ENCODE measurements at places on chromosomes 3 and 15. TPM values are rescaled to one million over a fixed set of nuclear protein-coding genes. Genes with fewer than 3 reads are reported as not detected.

DNA sequence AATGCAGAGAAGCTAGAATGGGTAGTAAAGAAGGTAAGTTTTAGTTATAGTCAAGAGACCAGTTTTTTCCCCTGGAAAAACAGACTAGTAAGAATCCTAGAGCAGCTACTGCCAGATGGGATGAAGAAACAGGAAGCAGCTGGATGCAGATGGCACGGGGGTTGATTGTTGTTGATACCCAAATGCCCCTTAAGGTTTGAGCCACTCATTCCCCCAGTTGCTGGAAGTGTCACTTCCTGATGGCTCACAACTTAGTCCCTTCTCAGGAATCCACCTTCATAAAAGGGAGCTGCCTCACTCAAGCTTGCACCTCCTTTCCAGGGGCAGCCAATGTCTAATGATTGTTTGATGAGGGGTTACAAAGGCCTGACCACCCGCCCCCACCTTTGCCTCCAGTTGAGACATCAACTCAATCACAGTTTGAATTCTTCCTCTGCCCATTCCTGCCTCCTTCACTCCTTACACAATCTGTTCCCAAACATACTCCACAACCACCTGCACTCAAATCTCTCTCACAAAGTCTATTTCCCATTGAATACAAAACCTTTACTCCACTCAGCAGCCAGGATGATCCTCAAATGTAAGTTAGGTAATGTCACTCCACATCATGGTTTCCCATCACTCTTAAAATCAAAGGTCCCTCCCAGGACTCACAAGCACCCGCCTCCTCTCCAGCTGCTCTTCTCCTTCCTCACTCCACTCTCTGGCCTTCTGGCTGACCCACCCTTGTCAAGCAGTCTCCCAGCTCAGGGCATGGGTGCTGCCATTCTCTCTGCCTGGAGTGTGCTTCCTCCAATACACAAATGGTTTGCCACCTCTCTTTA, 450.1 kb upstream of the THBS1 start:
- DNase-seq, result no peak

DNA sequence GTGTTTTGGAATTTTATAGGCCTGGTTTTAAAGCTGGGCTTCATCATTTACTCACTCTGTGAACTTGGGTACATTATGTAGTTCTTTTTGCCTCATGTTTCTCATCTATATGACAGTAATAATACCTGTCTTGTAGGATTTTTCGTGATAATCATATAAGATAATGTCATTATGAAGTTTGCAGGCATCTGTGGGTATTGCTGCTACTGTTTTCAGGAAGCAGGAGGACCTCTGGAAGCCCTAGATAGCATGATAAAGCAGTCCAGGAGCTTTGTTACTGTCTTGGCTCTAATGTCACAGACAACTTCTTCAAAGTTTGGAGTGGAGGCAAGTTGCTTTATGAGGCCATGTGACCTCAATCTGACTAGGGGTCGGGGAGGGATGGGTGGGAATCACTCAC, 145.0 kb upstream of the MEIS2 start:
- DNase-seq, result no peak

GRCh38 chr3:102531686-102532085, 96.9 kb downstream of the ZPLD1 start:
- DNase-seq, result no peak

DNA sequence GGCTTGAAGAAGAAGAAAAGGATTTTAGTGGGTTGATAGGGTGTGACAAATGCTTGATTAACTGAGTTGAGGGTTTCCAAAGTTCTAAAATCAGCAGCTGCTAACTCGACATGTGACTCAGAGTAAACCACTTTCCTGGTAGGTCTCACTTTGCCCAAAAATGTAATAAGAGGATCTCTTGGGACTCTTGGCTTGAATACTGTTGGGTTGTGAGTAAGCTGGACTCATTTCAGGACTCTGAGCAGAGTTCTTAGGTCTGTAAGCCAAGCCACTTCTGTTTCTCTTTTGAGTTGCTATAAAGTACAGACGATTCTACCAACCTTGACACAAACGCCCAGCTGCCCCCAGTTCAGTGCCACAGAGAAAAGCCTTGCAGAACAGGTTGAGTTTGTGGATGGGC, 241.1 kb downstream of the ZNF621 start:
- no peak for DNase-seq

DNA sequence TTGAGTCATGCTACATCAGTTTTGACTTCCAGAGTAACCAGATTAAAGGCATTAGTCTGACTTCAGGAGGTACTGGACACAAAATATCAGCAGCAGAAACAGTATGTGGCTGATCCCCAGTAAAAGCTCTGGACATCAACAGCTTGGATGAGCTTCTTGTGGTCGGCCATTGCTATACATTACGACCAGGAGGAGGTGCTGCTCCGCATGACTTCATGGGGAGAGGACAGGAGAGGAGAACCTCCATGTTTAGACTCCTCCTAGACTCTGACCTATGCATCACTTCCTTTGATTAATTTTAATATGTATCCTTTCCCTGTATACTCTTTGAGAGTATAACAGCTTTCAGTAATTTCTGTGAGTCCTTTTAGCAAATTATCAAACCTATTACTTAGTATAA, 285.6 kb upstream of the ARHGEF26 start:
- no peak for DNase-seq

DNA sequence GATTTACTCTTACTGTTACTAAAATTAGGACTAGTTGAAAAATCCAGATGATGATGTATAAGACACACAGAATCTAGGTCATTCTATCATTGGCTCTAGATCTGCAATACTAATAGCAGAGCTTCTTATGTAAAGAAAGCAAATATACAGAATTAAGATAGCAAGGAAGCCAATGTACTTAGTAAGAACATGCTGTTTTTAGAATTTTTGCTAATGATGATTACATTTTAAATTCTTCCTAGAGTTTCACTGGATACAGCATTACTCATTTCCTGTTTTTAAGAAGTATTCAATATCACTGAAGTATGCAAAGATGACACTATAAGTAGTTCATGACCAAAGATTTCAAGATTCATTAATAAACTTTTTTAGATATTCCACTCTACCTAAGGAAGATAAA, 60.7 kb downstream of the CFAP20DC start:
- no peak for DNase-seq

GRCh38 chr15:64544450-64544849, 84.1 kb downstream of the ZNF609 start:
- no peak for DNase-seq

DNA sequence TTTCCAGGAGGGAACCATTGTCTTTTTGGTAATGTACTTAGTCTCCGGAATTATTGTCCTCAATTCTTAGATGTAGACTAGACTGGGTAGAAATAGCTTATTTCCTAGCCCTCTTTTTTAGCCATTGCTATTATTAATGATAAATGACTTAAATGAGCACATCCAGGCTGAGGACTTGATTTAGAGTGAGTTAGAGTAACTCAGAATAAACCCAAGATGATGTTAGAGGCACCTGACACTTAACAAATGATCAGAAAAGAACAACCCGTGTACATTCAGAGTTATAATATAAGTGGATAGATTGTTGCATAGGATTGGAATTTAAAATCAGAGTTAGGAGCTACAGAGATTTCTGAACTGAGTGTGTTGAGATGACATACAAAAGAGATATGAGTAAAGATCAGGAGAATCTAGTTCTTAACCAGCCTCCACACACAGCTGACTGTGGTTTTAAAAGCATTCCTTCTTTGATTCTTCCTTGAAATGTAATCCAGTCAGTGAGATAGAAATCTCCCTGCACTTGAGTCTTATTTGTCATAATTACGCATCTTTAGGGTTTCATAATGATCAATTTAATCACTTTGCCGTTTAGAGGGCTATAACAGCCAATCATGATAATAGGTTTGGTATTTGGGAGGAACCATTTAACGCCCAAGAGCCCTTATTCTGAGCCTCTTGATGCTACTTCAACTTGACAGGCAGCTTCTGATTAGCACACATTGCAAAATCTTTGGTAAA, 366.5 kb downstream of the GAP43 start:
- no peak for DNase-seq

Gene GOLGA8G
- total RNA-seq, result not detected

Gene ZNF662
- 0.12 TPM for total RNA-seq

Gene P2RY12
- not detected for total RNA-seq

Gene FBXW12
- total RNA-seq, result 0.14 TPM

Gene CIB2
- total RNA-seq, result 1.5 TPM

Gene EBLN2
- total RNA-seq, result 7.8 TPM

Gene SLC35G2
- total RNA-seq, result 3.4 TPM

Gene CIDEC
- total RNA-seq, result not detected
